ENCODE measurements at places on chromosomes 13 and 19. TPM values are rescaled to one million over a fixed set of nuclear protein-coding genes. Genes with fewer than 3 reads are reported as not detected.

DNA sequence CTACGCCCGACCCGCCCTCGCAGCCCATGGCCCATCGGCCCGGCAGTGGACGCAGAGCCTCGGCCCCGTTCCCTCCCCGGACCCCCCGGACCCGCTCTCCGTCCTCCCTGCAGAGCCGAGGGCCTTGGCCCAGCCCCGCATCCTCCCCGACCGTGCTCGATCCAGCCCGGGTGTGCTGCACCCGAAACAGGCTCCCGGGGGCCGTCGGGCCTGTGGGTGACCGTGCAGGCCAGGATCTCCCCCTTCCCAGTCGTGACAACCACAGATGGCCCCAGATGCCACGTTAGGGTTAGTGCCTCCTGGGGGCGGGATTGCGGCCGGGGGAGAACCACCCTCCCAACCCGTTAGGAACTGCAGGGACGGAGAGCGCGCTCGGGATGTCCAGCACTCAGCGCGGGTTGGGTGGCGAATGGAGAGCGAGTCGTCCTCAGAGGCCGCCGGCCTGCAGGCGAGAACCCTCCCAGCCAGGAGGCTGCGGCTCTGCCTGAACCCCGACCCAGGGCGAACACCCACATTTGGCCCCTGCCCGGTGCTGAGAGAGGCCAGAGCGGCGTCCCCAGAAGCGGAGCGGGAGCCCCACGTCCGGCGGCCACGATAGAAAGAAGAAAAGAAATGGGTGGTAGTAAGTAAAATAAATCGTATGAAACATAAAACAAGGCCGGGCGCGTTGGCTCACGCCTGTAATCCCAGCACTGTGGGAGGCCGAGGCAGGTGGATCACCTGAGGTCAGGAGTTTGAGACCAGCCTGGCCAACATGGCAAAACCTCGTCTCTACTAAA lies 6.7 kb upstream of the MADCAM1 start:
- DNase-seq = peak; percentile 73

DNA sequence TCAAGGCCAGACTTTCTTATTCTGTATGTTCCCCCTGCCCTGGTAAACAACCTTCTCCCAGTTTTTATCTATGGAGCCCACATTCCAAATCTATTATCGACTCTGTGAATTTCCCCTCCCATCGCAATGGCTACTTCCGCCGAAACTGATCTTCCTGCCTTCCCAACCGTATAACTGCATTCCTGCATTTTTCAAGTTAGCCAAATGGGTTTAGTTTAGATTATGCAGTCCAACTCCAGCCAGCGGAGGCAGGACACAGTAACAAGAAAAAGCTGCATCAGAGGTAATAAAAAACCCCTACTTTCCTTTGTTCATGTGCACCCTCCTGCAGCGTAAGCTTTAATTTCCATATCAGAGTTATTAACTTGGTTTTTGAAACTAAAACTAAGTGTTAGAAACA lies 112.2 kb upstream of the ZNF91 start:
- DNase-seq = no peak

GRCh38 chr19:48053856-48054255 lies 10.0 kb upstream of the CABP5 start:
- DNase-seq = no peak

DNA sequence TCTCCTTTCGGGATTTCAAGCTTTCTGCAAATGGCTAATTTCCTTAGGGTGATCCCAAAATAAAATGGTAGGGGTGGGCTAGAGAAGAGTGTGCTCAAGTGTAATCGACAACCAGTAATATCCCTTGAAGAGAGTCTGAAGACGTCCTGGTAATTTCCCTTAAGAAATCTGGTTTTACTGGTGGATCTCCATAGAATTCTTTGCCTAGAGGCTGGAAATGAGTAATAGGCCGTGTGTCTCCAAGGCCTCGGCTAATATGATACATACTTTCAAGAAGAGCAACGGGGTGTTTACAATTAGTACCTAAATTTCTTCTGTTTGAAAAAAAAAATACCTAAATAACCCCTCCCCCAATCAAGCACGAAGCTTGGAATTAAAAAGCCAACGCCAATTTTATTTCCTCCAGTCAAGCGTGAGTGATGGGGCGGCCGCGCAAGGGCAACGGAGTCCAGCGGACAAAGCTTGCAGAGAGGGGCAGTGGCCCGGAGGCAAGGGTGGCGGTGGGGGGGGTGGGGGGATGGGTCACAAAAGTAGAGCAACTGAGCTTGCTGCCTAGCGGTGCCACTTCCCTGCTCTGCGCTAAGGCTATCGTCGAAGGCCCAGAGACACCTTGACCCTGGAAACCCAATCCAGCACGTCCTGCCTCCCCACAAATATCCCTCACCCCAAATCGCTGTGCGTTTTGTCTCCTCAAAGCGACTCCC lies 7.8 kb downstream of the SOX21 start:
- DNase-seq = no peak

- DNase-seq = no peak
Observed at GRCh38 chr13:100515410-100515800, 73.2 kb downstream of the GGACT start.

DNA sequence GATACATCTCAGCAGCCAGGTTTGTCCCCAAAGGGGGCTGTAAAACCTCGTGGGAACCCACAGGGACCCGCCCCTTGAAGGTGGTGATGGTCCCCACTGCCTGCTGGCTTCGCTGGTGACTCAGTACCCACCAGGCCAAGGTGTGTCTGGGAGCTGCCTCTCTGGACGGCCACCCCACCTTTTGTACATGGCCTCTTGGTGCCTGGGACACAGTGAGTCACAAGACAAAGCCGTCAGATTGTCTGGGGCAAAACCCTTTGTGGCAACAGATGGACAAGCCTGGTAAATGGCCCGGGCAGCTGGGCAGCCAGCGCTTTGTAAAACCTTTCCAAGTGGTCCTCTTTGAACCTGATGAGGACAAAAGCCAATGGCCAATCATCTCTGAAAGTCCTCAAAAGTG lies 27.9 kb upstream of the KLF2 start:
- DNase-seq = no peak

GRCh38 chr19:38904581-38905539 lies 5.1 kb downstream of the NFKBIB start:
- no peak for DNase-seq

DNA sequence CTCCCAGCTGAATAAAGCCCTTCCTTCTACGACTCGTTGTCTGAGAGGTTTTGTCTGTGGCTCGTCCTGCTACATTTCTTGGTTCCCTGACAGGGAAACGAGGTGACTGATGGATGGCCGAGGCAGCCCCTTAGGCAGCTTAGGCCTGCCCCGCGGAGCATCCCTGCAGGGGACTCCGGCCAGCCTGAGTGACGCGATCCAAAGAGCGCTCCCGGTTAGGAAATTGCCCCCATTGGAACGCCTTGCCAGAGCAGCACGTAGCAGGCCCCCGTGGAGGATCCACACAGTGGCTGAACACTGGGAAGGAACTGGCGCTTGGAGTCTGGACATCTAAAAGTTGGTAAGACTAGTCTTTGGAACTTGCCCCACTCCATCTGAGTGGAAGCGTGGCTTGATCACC lies 296.8 kb upstream of the SGCG start:
- DNase-seq = no peak

GRCh38 chr19:55703790-55704215 lies 28.8 kb downstream of the EPN1 start:
- peak; percentile 92 for DNase-seq

The DPF1 gene
- total RNA-seq = 15.2 TPM

The PINLYP gene
- total RNA-seq = 9.2 TPM

The OR7G1 gene
- not detected for total RNA-seq

DNA sequence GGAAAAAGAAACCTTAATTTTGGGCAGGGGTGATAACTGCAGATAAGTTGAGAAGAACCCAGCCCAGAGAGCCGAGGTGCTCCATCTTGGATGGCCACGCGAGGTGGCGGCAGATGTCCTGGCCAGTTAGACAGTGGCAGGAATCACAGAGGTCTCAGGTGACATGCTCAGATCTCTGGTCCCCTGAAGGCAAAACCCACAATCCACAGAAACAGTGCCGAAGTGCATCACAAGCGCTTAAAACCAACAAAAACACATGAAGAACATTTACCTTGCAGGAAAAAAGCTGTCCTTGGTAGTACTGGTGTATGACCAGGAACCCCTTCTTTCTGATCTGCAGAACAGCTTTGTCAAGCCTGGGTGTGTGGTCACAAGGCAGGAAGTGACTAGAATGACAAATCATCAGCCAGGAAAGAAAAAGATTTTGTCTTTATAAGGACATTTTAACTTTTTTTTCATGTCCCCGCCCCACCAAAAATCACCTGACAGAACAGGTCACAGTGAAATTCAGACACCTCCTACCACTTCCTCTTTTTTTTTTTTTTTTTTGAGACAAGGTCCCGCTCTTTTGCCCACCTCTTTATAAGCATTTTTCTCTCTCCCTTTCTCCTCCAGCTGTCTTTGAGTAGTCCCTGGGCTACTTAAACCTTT lies at the start of gene LCP1:
Gene LCP1, minus strand, starts transcription at position 338 of the 651 bp plus-strand sequence. CDS start 22,515 bp downstream, outside the sequence.
- DNase-seq = no peak

GRCh38 chr13:90098577-90098976 lies 1248.9 kb upstream of the MIR17HG start:
- DNase-seq = no peak

The DENND1C gene
- total RNA-seq = 4.0 TPM

The JUNB gene
- 8.6 TPM for total RNA-seq

DNA sequence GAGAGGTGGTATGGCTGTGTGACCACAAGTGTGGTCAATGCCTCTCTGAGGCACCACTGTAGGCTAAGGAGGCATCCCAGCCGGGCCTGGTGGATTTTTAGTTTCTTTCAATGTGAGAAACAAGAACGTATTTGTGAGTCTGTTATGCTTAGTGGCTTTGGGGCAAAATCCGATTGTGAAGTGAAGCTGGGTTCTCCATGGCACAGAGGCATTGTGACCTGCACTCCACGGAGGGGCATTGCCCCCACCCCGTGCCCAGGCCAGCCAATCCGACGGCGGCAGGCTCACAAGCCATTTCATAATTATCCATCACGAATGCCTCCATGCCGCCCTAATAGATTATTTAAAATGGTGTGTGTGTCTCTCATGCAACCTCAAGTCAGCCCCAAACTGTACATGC lies 151.6 kb downstream of the ZNF536 start:
- no peak for DNase-seq

GRCh38 chr19:41887711-41888382 lies 4.9 kb downstream of the ARHGEF1 start:
- peak; percentile 74 for DNase-seq

- DNase-seq = no peak
Observed at GRCh38 chr19:43311706-43312105, 41.8 kb upstream of the CD177 start.

The VSTM1 gene
- total RNA-seq = 0.65 TPM

DNA sequence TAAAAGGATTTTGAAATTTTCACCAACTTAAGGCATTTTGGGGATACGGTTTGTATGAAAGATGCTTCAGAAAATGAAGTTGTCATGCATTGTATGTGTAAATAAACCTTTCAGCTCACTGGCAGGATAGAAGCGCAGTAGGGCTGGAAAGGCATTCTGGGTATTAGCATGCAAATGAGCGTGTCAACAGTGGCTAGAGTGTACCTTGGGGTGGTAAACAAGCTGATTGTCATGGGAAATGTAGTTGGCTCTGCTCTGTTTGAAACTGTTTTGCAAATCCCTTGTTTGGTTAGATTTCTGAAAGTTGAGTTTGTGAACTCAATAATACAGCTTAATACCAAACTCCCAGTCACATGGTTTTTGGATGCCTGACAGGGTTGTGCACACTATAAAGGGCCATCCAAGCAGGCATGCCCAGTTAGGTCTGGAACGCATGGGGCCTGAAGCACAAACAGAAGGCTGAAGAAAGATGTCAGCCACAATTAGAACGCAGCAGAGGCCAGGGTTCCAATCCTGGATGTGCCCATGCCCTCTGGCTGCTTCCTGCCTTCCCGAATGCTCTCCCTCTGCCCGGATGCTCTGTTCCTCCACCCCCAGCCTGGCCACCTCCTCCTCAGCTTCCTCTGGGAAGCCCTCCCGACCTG lies 14.6 kb downstream of the GSX1 start:
- no peak for DNase-seq

DNA sequence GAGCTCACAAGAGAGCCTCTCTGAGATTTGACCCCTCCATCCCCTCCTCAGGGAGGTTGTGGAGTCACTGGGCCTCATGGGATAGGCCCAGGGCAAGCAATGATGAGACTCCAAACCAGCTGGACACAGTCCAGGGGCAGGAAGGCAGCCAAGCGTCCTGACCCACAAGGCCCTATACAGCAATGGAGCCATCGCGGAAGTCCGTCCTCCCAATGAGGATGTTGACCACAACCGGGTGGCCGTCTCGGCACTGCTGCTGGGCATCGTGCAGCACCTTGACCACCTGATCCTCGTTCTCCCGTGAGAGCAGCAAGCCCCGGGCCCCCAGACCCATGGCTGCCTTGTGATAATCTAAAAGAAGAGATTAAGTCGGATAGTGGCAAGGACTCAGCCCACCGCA lies 7.9 kb downstream of the SYDE1 start:
- DNase-seq = no peak

- DNase-seq = no peak
Observed at GRCh38 chr19:35154525-35155406, at the start of gene FXYD5. TSS of gene FXYD5 (plus strand) at chr19:35154735. CDS start at chr19:35155551, 816 bp downstream.

The NCAN gene
- total RNA-seq = 2.7 TPM
